ENCODE measurements at places on chromosomes 7 and 10.

GRCh38 chr10:112658900-112659638 lies 212.1 kb downstream of the VTI1A start:
- DNase-seq, result no peak

- DNase-seq, result no peak
These were observed 496.8 kb downstream of the TFEC start for GRCh38 chr7:115533785-115534184.

- DNase-seq, result no peak
These were observed 614.0 kb downstream of the AUTS2 start for GRCh38 chr7:70212281-70212680.

- DNase-seq, result no peak
These were observed 80.7 kb downstream of the ANKRD30A start for GRCh38 chr10:37206132-37206531.

DNA sequence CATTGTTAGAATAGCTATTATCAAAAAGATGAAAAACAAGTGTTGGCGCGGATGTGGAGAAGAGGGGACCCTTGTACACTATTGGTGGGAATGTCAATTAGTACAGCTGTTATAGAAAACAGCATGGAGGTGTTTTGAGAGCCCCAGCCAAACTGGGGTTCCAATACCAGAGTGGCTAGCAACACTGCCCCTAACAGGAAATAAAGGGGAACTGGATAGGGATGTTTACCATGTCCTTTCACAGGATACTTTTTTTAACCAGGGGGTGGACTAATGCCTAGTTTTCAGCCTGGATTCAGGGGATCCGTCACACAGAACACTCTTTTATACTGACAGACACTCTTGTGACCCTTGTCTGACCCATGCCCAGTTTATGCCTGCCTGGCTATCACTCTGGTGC lies 6.9 kb upstream of the GSTK1 start:
- no peak for DNase-seq
